ENCODE measurements at places on chromosomes 6 and 20.

DNA sequence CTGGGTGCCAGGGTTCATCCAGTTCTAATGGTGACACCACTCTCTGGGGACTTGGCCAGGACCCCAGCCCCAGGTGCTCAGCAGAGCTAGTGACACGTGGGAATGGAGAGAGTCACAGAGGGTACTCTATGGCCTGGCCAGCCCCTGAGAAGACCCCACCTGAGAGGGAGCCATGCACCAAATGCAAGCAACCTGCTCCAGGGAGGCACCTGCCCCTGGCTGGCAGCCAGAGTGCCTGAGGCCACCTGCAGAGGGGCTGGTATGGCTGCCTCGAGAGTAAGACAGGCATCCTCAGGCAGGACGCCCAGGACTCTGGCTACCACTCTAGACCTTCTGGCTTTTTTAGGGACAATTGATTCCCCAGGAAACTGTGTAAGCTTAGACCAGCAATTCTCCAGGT is 38.6 kb upstream of the CST7 start:
- no peak for DNase-seq

- no peak for DNase-seq
Measured at GRCh38 chr6:32070814-32071543, 32.8 kb downstream of the CYP21A2 start.

- no peak for DNase-seq
Measured at GRCh38 chr6:85465762-85466161, 15.9 kb downstream of the NT5E start.

DNA sequence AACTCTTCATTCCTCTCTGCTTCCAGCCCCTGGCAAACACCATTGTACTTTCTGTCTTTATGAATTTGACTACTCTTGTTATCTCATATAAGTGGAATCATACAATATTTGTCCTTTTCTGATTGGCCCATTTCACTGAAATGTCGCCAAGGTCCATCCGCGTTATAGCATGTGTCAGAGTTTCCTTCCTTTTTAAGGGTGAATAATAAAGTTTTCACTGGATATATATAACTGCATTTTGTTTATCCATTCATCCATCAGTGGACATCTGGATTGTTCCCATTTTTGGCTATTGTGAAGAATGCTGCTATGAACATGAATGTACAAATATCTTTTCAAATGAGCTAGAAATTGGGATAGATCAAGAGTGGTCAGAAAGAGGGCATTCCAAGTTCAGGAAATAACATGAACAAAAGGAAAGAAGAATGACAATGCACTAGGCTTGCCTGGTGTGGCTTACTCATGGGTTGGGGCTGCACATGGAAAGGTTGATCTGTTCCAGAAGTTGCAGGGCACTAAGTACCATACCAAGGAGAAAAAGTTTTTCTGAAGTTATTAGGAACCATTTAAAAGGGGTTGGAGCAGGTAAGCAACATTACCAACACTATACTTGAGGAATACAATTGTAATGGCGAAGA is 10.0 kb upstream of the L3MBTL3 start:
- DNase-seq = no peak

GRCh38 chr6:162017536-162017935 is 710.0 kb downstream of the PRKN start:
- DNase-seq = no peak

Data from BJ (cell line).